AG20443 (cell line): ENCODE measurements at places on chromosomes 12 and 14.
A peak's percentile ranks its signal among the peaks of the same experiment; 100 is the strongest.

DNA sequence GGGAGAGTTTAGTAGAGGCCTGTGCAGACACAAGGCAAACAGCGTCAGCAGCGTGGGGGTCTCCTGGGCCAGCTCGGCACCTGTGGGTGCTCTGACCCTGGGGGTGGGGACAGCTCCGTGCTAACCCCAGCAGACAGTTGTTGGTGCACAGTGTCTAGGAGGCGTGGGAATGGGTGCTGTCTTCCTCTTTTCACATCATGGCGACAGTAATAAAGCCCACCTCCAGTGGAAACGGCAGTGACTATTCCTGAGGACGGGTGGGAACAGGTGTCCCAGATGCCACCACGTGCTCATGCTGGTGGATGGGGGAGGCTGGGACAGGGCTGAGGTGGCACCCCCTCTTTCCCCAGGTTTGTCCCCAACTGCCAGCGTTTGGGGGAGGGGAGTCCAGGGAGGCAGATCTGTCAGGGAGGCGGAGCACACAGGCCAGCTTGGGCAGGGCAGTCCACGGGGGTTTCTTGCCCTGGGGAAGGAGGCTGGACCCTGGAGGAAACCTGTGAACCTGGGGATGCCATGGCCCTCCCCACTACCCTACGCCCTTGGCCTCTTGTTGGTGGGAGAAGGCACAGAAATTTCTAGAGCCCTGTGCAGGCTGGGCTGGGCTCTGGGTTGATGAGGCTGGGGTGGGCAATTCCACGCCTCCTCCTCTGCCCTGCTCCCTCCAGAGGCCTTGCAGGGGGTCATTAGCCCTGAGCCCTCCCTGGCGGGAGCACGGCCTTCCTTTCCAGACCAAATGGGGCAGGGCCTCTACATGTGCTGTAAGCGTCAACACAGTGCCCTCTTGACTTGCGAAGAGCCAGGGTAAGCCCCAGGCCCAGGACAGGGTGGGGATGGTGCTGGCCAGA, 3.8 kb downstream of the ZBTB42 start:
- DNase-seq = no peak

- no peak for DNase-seq
These were observed 186.2 kb upstream of the C14orf180 start for GRCh38 chr14:104393199-104393897.

DNA sequence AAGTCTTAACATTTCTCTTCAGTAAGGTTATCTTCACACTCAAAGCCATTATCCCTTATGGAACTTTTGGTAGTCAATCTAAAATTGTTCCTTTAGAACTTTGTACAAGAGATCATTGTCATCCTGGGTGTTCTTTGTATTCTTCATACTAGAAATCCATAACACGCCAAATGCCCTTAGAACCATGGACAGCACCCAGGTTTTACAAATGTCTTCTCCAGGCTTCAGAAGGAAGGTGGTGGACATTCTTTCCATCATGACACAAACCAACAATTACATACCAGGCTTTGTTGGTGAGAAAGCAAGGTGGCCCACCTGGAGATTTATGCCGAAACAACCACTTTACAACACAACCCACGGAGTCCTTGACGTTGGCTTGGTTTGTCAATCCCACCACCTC, 365.6 kb upstream of the TBX3 start:
- DNase-seq = no peak

DNA sequence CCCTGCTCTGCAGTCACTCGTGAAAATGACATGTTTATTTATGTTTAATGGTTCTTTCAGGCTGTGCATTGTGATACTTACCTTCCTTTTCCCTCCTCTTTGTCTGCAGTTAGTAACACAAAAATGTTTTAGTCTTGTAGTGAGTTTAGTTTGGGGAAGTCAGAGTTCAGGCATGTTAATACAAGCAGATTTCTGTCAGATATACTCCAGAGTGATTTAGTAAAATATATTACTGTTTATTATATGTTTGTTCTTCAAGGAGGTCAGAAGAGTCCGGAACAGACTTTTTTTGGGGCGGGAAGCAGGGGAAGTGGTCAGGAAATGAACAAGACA, 28.7 kb downstream of the MSRB3 start:
- no peak for DNase-seq

DNA sequence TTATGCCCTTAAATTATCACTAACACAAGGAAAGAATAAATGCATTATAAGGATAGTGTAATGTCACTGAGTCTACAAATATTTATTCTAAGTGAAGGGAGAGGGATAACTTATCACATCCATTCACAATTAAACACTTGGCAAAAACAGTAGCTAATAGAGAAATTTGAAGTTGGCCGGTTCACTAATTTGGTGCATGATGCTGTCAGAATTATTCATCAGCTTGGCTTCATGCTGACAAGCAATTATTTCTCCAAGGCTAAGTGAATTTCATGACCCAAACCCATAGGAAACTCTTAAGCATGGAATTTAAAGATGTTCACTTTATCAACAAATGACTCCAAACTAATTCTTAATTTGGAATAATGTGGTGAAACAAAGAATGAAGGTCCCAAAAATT, 25.0 kb upstream of the NR1H4 start:
- DNase-seq = no peak

DNA sequence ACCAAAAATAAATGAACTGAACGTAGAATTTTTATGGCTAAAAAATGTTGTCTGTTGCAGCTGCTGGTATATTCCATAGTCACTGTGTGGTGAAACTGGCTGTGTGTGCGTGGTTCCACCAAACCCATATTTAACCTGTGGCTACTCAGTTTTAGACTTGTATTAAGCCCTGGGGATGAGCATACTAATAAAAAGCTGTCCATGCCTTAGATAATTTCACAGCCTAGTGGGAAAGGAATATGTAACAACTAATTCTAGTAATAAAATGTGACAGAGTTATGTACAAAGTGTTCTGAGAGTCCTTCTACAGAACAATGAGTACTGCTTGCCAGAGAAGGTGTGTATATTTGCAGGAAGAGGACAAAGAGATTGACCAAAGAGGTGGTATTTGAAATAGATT, 125.5 kb downstream of the TMTC3 start:
- DNase-seq = no peak

DNA sequence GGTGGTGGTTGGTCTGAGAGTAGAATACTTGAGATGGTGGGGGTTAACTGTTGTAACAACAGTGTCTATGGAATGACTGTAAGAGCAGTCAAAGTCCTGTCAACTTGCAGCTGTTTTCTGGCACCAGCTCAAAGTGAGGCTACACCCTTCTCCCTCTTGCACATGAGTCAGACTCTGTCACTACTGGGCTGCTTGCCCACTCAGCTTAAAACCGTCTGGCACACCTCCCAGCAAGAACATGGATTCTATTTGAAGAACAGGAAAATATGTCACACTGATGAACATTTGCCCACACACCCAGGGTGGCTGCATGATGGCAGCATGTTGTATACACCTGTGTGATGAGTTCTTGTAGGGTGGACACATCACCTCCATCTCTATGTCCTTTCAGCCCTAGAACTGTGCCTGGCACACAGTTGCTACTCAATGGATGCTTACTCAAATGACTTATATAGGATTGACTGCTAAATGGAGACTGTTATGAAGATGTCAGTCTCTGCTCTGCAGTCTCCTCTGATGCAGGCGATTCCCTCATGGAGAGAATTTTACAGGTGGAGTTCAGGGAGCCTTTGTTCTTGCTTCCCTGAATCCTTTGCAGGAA, 19.3 kb upstream of the SERPINA6 start:
- DNase-seq = peak; percentile 94

GRCh38 chr14:92647797-92648279, 100.6 kb downstream of the LGMN start:
- DNase-seq = peak; percentile 68

DNA sequence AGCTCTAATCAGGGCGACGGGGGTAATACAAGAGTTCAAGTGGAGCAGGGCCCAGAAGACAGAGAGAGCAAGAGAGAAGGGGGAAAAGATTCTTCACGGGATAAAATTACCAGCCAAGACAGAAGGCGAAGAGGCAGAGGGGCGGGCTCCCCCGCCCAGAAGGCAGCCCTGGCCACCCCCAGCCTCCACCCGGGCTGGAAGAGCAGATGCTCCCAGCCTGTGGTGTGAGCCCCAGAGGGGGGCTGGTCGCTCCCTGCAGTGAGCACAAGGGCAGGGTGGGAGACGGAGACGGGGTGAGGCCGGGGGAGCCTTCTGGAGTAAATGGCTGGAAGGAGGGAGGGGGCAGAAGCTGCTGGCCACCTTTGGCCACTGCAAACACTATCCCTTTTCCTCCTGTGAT, 1035.6 kb downstream of the VRK1 start:
- DNase-seq = no peak

DNA sequence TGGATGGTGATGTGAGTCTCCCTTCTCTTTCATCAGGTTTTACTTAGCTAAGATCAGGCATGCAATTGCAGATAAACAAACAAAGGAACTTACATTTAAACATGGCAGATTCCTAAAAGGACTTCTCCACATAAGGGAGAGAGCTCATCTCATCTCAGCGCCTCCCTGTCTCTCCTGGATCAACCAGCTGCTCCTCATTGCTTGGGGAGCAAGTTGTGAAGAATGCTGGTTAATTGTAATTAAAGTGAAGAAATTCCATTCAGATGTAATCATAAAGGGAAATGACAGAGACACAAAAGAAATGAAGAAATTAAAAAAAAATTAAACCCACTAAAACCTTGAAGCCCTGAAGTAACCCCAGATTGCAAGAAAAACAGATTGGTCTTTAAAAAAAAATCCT, 104.4 kb upstream of the DIO2 start:
- peak; percentile 19 for DNase-seq

DNA sequence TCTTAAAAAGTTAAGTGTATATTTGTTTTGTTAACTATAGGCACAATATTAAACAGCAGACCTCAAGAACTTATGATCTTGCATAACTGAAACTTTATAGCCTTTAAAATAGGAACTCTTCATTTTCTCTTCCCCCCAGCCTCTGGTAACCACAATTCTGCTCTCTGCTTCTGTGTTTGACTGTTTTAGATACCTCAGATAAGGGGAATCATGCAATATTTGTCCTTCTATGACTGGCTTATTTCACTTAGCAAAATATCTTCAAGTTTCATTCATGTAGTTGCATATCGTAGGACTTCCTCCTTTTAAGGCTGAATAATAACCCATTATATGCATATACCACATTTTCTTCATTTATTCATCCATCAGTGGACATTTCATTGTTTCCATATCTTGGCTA, 131.3 kb downstream of the PTPRO start:
- no peak for DNase-seq

GRCh38 chr12:105523164-105524057, 192.9 kb downstream of the C12orf75 start:
- peak; percentile 95 for DNase-seq

GRCh38 chr12:2294651-2295475, 242.1 kb downstream of the CACNA1C start:
- peak; percentile 63 for DNase-seq

- peak; percentile 77 for DNase-seq
These were observed 167.5 kb upstream of the PRICKLE1 start for GRCh38 chr12:42756841-42757623.

DNA sequence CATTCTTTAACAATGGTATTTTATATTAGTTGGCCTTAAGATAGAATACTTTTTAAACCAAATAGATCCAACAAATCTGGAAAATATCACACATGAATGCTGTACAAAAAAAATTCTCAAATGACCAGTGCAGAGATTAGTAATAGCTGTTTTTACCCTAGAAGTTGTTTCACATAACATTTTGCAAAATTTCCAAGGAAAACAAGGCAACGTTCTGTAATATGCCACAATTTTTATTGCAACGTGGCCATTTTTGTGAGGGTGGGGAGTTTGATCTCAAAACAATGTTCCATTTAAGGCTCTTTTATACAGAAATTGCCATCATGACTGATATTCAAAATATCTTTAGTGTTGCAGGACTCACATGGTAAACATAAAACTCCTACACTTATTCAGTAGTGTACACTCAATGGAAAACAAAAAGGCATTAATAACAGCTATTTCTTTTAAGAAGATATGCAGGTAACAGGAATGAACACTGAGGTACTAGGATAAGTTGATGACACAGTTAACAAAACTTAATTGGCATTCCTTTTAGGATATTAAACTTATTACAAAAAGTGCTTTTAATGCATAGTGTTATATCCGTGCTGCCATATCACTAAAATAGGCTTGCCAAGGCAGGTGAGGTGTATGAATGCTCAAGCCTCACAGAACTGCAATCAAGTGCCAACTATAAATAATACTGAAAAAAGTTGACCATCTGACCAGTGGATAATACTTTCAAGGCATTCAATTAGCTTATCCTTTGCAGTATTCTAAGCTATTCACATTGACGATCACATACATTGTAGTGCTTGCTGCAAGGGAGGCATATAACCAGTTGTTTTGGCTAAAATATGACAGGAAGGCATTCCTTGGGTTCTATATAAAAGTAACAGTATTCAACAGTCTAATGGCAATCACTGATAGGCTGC, 2.3 kb downstream of the CFL2 start:
- no peak for DNase-seq

DNA sequence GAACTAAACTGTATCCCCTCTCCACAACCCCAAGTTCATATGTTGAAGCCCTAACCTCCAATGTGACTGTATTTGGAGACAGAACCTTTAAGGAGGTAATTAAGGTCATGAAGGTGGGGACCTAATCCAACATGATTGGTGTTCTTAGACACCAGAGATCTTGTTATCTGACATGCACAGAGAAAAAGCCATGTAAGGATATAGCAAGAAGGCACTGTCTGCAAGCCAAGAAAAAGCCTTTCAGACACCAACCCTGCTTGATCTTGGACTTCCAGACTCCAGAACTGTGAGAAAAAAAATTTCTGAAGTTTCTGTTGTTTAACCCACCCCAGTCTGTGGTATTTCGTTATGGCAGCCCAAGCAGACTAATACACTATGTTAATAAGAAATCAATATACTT, 62.2 kb upstream of the CFL2 start:
- DNase-seq = no peak

- DNase-seq = no peak
These were observed 12.5 kb downstream of the HNRNPC start for GRCh38 chr14:21256539-21257393.

DNA sequence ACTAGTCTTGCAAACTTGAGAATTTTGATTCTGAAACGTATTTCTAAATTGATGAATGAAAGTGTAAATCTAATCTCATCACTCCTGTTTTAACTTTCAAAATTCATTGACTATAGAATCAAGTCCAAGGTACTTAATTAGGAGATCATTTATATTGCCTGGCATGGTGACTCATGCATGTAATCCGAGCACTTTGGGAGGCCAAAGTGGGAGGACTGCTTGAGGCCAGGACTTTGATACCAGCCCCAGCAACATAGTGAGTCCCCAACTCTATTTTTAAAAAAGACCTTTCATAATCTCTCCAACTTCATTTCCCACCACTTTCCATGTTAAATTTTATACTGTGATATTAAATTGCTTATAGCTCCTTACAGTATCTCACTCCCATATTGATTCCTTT, 3.0 kb upstream of the MIPOL1 start:
- no peak for DNase-seq

GRCh38 chr12:102573237-102573636, 92.9 kb upstream of the IGF1 start:
- no peak for DNase-seq

GRCh38 chr14:99143126-99143525, 128.9 kb downstream of the BCL11B start:
- no peak for DNase-seq
